Naive B cell (primary cell): ENCODE measurements at places on chromosomes 4 and X.

- no peak for DNase-seq
Measured at GRCh38 chr4:48594180-48594579, 104.1 kb downstream of the ZAR1 start.

DNA sequence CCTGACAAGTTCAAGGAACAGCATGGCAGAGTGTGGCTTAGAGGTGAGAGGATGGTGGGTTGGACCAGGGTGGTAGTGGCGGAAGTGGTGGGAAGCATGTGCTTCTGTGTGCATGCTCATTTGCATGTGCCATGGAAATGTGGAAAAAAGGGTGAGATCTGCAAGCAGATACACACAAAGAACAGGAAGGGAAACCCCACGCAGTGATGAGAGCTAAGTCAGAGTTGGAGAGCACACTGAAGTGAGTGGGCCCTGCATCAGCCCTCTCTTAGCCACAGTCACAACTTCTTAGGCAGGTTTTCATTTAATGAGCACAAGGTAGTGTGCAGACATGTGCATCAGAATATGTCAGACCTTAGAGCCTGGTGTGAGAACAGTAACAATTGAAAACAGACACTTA lies 483.8 kb downstream of the AFF2 start:
- DNase-seq, result no peak

GRCh38 chr4:69785211-69785831 lies 24.9 kb upstream of the SULT1B1 start:
- DNase-seq, result no peak

DNA sequence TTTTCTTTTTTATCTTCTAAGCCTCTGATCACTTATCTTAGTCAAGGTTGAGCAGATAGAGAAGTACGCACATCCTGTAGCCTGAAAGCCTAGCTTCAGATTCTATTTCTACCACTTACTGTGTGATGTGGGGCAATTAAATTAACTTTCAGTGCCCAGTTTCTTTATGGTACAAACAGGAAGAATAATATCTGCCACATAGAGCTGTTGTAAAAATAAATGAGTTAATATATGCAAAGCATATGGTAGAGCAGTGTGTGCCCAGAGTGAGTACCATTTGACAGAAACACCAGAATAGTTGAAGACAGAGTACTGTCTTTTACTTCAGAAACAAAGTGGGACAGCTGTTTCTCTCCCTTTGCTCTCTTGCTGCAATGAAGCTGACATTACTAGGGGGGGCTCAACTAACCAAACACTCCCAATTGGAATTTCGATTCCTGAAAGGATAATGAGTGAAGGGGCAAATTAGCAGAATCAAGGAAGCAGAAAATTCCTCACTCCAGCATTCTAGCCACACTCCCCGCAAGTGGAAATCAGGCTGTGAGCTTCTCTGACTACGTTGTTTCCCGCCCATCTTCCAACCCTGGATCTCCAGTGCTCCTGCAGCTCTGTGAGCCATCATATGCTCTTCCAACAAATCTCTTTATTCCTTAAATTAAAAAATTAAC lies 80.4 kb downstream of the MAPK10 start:
- DNase-seq, result no peak

- no peak for DNase-seq
Measured at GRCh38 chr4:173835903-173836302, 305.9 kb upstream of the HAND2 start.
